ENCODE measurements at places on chromosomes 6 and 20.

DNA sequence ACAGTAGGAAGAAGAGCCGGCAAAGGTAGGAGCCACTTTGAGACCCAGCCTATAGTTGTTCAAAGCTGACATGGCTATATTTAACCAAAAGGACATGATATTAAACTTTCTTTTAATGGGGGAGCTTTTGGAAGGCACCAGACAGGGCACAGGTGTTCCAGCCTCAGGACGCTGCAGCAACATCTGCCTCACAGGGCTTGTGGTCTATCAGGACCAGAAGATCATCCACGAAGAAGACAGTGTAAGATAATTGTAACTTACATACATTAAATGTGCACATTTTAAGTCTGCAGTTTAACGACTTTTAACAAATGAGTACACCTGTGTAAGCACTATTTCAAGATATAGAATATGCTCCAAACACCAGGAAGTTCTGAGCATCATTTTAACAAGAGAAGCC, 168.2 kb upstream of the PMEPA1 start:
- DNase-seq: no peak

- DNase-seq: no peak
Observed at GRCh38 chr6:71496018-71496721, 207.6 kb downstream of the OGFRL1 start.

DNA sequence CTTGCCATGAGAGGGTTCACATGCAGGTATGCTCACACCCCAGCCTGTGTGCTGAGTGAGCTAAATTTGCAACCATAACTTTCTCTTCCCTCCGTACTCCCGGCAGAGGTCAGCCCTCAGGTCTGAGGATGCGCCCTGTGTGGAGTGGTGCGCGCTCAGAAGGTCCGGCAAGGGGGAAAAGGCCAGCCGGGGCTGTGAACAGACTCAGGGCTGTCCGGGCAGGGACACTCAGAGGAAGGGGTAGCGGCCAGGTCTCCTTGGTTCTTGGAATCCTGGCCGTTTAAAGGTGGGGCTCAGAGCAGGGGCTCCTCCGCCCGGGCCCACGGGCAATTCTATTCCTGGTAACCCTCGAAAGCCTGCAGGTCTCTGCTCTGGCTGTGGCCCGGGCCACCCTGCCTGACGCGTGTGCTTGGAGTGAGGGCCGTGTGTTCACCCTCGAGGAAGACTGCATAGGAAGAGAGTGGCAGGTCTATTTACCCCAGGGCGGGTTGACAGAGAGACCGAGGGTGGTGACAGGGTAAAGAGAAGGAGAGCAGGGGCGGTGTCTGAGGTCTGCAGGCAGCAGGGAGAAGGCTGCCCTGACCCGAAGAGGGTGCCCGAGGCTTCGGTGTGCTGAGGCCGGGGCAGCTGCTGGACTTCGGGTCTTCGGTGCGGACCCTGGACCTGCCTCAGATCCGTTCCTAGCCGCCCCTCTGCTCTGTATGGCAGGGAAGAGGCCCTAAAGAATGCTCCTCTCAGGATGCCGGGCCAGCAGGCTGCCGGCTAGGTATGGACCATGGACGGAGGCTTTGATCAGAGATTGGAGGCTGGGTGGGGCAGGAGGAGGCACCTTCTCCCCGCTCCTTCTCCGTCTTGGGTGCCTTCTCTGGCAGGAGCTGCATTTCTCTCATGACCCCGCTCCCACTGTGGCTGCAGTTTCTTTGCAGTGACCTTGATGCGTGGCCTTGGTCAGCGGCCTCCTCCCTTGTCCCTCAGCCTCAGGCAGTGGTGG, 131.1 kb upstream of the ARMC2 start:
- no peak for DNase-seq

GRCh38 chr20:18635380-18635779, 47.5 kb downstream of the DTD1 start:
- no peak for DNase-seq

GRCh38 chr6:48490658-48491057, 379.7 kb upstream of the PTCHD4 start:
- no peak for DNase-seq

GRCh38 chr6:40732878-40733277, 145.7 kb upstream of the LRFN2 start:
- DNase-seq: no peak

DNA sequence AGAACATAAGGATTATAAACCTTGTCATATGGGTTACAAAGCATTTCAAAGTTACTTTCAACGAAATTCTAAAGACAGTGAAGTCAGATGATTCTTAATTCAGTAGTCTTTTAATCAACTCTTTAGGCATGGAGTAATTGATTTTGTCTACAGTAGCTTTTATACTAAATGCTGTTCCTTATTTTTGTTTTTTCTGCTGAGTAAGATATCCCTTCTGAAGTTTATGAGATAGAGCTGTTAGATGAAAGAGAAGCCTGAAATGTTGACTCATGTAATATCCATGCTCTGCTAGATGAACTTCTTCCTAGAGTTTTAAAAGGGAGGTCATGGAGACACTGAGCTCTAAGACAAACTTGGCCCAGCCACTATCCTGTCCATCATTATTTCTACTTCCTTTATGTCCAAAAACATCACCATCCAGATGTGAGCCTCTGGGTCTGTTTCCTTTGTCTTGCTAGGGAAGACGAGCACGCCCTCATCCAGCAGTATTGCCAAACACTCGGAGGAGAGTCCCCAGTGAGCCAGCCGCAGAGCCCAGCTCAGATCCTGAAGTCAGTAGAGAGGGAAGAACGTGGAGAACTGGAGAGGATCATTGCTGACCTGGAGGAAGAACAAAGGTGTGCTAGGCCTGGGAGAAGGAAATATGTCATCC, 550.3 kb downstream of the UTRN start:
- DNase-seq: no peak

GRCh38 chr6:18090349-18090786, 32.1 kb downstream of the NHLRC1 start:
- DNase-seq: no peak

DNA sequence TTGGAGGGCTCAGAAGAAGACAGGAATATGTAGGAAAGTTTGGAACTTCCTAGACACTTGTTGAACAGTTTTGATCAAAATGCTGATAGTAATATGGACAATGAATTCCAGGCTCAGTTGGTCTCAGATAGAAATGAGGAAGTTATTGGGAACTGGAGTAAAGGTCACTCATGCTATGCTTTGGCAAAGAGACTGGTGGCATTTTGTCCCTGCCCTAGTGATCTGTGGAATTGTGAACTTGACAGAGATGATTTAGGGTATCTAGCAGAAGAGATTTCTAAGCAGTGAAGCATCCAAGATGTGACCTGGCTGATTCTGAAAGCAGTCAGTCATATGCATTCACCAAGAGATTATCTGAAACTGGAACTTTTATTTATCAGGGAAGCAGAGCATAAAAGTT, 45.1 kb downstream of the FRK start:
- no peak for DNase-seq

GRCh38 chr6:21181866-21182265, 411.7 kb upstream of the SOX4 start:
- no peak for DNase-seq

DNA sequence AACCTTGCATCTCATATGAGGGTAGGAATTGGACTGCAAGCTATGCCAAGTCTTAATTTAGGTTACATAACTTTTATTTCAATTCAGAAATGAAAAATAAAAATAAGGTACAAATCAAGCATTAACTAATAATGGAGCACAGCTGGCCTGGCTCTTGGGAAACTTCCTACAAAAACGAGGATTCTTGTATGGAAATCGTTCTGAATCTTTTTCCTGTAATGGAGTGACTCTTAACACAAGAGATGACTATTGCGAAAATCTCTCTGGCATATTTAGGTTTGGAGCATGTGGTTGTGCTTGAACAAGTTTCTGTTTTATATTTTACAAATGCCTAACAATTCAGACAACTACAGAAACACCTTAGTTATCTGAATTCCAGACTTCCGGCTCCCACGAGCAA, 34.0 kb upstream of the PI16 start:
- DNase-seq: no peak

DNA sequence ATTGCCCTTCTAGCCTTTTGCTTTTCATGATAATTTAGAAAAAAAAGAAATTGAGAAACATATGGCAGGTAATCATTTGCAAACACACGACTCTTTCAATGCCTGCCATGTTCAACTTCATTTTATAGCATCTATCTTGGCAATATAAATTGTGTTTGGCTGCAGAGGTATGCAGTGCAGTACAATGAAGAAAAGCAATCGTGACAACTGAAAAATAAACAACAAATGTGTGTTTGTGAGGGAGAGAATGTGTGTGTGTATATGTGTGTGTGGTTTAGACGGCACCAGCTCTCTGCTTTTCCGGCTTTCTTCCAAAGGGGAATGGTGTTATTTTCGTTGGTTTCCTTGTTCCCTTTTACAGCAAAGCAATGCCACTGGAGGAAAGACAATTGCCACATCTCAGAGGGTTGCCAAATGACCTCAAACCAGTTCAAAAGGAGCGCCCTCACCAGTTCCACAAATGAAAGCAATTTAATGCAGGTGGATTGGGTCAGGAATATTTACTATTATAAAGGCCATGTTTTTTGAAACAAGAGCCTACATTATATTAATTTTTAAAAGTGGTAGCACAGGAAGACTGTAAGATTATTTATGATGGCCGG, 587.2 kb downstream of the PRKN start:
- DNase-seq: no peak

GRCh38 chr6:35445691-35446090, 6.4 kb upstream of the FANCE start:
- peak; percentile 22 for DNase-seq

GRCh38 chr6:157728183-157728881, 94.7 kb upstream of the SNX9 start:
- DNase-seq: no peak

DNA sequence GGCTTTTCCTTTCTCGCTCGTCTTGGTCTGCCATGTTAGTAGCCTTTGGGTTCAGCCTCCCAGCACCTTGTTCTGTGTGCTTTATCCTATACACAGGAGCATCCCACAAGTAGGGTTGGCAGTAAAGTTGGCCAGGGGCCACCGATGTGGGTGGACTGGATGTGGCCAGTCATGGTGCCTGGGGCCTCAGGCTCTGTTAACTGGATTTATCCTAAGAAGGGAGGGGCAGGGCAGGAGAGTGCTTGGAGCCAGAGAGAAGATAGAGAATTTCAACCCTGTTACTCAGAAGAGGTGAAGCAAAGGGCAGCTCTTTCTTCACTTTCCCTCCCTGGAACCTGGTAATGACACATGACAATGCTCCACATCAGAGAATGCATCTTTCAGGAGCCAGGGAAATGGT, 14.1 kb upstream of the SIRPB2 start:
- no peak for DNase-seq

GRCh38 chr20:49631061-49631716, 63.3 kb upstream of the PTGIS start:
- DNase-seq: no peak

DNA sequence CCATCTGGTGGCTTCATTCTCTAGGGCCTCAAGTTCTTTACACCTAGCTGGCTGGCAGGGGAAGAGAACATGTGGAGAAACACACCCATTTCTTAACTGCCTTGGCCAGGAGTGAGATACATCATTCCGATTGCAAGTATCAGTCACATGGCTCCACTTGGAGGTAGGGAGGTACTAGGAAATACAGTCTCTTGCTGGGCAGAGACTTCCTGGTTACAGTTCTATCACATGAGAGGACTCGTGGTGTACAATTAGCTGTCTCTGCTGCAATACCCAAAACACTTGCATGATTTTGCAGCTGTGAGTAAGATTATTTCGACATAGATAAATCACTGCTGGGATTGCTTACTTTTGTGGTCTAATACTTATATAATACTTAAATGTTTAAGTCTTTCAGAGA, 51.1 kb downstream of the GTF2H5 start:
- DNase-seq: no peak

DNA sequence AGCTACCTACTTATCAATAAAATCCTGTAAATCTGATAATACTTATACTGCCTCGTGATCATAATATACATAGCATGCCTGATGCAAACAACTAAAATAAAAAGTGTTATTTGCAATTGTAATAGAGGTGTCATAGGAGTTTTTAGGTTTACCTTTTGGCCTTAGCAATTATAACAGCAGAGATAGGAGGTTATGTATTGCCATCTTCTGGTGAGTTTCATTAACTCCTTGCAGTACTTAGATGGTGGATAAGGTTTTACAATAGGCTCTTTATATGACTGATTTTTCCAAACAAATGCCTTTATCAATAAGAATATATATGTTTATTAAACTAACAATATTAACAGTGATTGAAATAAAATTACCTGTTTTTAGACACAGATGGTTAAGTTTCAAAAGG, 27.8 kb upstream of the MYCT1 start:
- peak; percentile 32 for DNase-seq

- DNase-seq: no peak
Observed at GRCh38 chr6:165042912-165043311, 266.5 kb downstream of the C6orf118 start.

DNA sequence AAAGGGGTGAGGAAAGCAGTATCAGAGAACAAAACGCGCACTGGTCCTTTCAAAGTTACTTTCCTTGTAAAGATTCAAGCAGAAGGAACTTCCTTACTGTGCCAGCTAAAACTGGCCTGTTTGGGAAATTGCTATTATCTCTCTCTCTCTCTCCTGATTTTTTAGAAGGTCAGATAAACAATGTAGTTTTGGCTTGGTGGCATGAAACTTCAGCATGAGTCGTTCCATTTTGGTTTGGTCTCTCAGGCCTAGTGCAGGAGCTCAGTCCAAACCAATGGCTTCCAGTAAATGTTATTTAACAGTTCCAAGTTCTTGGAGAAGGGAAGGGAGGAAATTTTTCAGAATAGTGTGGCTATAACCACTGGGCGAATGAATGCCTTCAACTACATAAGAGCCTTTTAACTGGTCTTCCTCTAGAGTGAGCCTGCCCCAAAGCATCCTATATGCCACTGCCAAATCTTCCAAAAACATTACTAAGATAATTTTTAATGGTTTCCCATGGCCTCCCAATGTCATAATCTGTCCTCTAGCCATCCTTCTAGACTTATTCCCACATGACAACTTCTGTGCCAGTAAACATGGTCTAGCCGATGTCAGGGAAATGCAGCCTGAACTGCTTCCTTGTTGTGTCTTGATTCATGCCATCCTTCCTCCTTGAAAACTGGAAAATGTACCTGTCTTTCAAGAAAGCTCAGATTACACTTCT, 9.1 kb upstream of the SNX9 start:
- no peak for DNase-seq

DNA sequence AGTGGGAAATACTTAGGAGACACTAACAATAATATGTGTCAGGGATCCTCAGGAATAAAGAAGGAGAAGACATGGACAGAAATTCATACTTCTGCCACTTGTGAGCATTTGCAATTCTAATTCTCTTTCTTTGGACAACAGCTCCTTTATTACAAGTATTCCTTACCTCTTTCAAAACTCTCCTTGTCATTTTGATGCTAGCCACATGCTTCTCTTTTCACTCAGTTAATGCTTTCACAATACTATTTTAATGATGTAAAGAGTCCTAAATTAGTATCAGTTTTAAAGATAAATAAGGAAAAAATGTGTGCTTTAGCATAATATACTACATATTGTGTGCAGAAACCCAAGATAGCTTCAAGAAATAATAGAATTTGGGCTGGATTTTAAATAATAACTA, 62.5 kb downstream of the AHI1 start:
- DNase-seq: no peak
